ENCODE measurements at places on chromosomes 1 and 21.
A peak's percentile ranks its signal among the peaks of the same experiment; 100 is the strongest.

GRCh38 chr1:66367369-66367768 lies 166.6 kb upstream of the SGIP1 start:
- no peak for DNase-seq

DNA sequence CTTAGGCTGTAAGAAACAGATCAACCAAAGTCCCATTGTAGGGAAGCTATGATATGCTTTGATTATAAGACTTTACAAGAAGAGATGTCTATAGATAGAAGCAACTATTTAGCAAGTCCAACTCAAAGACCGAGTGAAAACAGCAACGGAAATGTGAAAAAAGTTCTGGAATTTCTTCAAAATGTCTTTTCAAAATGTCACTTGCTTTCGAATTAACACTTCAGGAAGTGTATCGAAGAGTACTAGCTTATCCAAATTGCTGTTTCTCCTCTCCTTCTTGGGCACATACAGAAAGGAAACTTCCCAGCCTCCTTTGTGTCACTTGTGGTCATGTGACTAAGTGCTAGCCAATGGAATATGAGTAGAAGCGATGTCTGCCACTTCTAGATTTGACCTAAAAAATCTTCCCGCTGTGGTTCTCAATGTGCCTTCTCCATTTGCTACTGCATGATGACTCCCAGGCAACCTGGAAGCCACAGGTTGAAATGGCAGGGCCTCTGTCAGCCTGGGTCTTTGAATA lies 89.9 kb downstream of the TSEN15 start:
- no peak for DNase-seq

GRCh38 chr1:2563205-2563604 lies 7.0 kb downstream of the TNFRSF14 start:
- DNase-seq: no peak

GRCh38 chr1:64245495-64245894 lies 42.1 kb downstream of the UBE2U start:
- DNase-seq: no peak

- no peak for DNase-seq
Measured at GRCh38 chr1:245874942-245875580, 632.0 kb downstream of the SMYD3 start.

GRCh38 chr1:29113413-29114117 lies 10.1 kb downstream of the TMEM200B start:
- no peak for DNase-seq

- DNase-seq: no peak
Measured at GRCh38 chr21:41703857-41704501, 62.9 kb downstream of the RIPK4 start.

GRCh38 chr1:116738673-116739370 lies 15.4 kb upstream of the CD2 start:
- peak; percentile 11 for DNase-seq

DNA sequence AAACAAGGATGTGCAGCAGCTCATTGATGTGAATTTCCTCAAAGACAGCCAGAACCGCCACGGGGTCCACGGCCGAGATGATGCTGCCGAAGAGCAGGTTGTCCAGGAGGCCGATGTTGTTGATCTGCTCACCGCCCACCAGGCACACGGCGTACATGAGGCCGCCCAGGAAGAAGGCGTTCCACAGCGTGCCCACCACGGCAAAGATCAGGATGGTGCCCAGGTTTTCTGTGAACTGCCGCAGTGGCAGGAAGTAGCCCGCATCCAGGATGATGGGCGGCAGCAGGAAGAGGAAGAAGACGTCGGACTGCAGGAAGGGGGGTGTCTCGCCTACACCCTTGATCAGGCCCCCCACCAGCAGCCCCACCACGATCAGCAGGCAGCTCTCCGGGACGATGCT lies 41.1 kb downstream of the SLC9A1 start:
- no peak for DNase-seq

DNA sequence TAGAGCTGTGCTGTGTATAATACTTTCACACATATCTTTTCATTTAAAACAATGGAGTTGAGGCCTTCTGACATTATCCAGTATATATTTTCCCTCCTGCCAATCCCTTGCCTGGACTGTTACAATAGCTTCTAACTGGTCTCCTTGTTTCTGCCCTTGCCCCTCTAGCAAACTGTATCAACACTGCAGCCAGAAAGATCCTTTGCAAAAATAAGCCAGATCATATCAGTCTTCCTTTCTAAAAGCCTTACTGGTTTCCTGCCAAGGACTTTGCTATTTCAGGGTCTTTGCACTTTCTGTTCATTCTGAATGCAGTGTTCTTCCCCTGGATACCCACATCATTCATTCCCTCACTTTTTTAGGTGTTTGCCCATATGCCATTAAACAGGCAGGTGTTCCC lies 370.1 kb downstream of the PTBP2 start:
- no peak for DNase-seq

DNA sequence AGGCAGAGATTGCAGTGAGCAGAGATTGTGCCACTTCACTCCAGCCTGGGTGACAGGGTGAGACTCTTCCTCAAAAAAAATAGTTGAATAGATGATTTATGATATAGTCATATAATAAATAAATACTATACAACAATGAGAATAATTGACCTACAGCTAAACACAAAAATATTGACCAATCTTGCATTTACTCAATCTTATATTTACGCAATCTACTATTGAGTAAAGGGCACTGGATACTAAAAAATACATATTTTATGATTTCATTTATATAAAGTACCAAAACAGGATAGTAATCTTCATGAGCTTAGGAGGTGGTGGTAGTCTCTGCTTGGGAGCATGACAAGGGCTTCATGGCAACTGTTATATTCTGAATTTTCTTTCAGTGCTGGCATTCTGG lies 19.1 kb upstream of the GBP3 start:
- no peak for DNase-seq

DNA sequence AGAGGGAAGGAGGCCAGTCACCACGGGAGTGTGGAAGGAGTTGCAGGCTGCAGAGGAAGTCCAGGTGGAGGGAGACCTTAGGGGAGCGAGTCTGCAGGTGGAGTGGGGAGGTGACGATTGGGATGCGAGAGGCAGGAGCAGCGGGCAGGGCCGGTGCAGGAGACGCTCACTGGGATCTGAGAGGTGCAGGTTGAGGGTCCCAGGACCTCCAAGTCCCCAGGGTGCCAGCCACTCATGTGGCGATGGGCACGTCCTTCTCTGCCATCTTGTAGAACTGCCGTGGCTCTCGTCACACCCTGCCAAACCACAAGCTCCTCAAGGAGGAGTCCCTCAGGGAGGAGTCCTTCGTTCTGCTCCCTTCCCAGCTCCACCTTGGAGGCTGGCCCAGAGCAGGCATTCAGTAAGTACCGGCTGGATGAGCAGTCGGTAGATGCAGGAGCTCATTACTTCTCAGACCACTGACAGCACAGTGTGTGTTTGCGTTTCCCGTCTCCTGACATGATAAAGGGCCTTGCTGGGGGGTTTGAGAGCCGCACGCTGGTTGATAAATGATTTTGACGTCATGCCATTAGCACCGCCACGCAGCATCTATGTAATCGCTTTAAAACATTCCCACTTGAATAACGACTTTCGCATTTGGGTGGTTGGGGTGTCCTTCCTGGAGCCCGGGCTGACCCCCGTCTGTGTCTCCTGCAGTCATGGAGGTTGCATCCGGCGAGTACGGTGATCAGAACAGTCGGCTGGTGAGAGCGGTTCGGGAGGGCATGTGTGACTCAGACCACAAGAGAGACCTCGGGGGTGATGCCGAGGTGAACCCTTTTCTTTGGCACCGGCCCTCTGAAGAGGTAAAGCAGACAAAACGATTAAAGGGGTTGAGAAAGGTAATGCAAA lies 27.8 kb downstream of the TFF3 start:
- DNase-seq: no peak

- DNase-seq: no peak
Measured at GRCh38 chr1:84366786-84367185, 31.5 kb upstream of the DNASE2B start.

DNA sequence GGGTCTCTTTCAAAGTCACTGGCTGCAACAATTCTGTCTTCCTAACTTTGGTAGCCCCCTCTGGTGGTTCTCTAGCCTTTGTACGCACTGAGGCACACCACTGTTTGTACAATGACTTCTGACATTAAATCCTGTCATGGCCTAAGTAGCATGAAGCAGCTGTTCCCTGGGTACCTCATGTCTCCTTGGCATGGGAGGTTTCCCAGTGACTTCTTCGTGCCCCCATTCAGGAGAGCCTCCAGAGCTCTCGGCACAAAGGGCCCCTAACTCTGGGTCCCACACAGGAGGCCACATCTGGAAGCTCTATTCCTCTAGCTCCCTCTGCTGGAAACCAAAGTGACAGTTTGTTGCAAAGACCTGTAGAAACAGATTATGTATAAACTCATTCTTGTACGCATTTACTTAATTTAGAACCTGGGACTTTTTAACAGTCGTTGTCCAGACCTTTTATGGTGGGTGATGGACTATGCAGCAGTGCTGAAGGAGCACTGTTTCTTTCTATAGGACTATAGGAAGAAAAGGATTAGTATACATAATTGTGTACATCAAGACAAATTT lies 13.4 kb downstream of the SWT1 start:
- DNase-seq: peak; percentile 78

DNA sequence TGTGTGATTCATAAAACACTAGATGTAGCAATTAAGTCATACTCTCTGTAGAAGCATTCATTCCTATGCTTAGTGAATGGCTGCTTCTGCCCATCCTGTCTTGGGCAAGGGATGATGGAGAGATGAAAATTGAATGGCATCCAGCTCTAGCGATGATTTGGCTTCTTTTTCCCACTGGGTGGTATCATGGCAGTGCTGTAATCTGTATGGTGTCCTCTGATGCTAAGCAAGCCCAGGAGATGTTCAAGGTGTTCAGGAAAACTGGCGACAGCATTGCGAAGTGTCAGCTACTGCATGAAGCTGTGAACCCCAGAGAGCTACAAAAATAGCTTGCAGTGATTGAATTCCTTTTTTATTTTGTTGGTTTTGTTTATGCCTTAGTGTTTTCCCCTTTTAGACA lies 48.9 kb upstream of the LEPR start:
- no peak for DNase-seq

DNA sequence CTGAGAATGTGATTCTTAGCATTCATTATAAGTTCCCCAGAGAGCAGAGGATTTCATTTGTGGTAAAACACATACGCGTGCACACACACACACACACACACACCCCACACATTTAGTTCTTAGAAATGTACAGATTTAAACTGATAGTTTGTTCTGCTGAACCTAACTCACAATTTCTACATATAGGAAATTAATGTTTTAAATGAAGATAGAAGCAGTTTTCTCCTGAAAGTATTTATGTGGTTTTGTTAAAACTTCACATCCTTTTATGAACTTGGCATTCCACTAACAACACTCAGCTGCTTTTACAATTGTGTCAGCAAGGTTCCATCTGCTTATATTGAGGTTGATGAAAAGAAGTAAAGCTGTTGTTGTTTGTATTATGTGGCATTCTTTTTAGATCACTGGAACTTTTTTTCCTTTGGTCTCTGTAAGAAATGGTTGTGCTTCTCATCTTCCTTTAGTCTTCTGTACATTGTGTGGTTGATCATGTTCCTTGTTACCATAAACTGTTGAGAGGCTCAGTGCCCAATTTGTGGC lies 41.6 kb downstream of the AK4 start:
- DNase-seq: no peak

DNA sequence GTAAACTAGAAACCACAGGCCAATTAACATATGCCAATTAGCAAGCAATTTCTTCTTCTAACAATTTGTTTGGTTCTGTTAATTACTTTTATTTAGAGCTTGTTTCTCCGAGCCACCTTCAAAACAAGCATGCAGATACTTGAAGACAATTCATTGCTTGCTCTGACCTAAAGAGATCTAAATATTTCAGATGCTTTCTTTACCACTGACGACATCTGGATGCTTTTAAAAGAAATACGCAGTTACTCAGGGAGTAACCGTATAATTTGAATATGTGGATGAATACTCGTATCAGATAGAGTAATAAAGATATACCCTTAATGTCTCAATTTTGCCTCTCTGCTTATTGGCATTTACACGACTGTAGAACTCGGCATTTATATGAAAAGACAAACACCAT lies 390.0 kb downstream of the DISC1 start:
- no peak for DNase-seq

DNA sequence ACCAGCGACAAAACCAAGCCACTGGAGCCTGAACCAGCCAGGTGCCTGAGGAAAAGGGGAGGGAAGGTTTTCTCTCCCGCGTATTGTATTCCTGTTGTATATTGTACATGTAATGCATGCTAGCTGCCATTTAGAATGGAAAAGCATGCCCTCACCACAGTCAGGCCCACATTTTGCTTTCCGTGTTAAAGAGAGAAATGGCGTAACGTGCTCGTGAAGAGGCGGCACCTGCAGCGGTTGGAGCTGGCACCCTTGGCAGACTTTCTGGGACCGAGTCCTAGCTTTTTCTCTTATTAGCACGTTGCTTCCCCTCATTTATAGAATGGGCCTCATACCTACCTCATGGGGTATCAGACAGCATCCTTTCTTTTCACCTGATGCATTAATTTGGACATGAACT lies 135.3 kb upstream of the IRF2BP2 start:
- DNase-seq: no peak

- no peak for DNase-seq
Measured at GRCh38 chr21:36254106-36254941, 65.7 kb upstream of the MORC3 start.

DNA sequence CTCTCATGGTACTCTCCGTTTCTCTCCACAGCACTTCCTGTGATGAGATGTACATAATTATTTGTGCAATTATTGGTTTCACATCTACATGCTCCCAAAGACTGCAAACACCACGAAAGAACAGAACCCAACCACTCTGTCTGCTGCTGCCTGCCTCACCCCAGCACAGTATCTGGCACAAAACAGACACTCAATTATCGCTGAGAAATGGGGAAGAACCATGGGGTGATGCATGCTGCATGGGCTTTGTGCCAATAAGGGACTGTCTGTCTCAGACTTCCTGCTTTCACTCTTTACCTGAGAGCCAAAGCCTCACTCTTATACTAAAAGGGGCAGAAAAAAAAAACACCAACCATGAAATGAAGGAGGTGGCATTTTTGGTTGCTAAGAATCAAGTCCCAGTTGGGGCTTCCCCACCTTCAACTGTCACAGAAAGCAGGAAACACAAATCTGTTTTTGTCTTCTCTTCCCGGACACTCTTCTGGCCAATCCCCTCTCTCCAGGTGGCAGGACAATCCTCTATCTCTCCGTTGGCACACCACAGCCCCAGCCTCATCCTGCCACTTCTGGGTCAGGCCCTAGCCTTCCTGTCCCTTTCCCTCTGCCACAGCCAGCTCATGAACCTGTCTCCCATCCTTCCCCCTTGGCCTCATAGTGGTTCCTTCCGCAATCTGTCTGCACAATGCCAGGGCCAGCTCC lies 82.0 kb downstream of the TGFBR3 start:
- no peak for DNase-seq

GRCh38 chr1:76625886-76626678 lies 241.2 kb upstream of the ST6GALNAC5 start:
- DNase-seq: no peak

- no peak for DNase-seq
Measured at GRCh38 chr21:31668651-31669491, 9.4 kb downstream of the SOD1 start.

Measured in left forelimb (tissue), 1 donor.